ENCODE measurements at places on chromosomes 2 and 18. TPM values are rescaled to one million over a fixed set of nuclear protein-coding genes. Genes with fewer than 3 reads are reported as not detected.

The MLPH gene
- polyA plus RNA-seq = 0.27 TPM

The RAX gene
- not detected for polyA plus RNA-seq

The ABCG5 gene
- polyA plus RNA-seq = 38.8 TPM

The IL36G gene
- not detected for polyA plus RNA-seq

The DPYSL5 gene
- polyA plus RNA-seq = 0.03 TPM

The STPG4 gene
- 0.20 TPM for polyA plus RNA-seq

The REG1B gene
- polyA plus RNA-seq = not detected

The PMAIP1 gene
- polyA plus RNA-seq = 1.7 TPM

DNA sequence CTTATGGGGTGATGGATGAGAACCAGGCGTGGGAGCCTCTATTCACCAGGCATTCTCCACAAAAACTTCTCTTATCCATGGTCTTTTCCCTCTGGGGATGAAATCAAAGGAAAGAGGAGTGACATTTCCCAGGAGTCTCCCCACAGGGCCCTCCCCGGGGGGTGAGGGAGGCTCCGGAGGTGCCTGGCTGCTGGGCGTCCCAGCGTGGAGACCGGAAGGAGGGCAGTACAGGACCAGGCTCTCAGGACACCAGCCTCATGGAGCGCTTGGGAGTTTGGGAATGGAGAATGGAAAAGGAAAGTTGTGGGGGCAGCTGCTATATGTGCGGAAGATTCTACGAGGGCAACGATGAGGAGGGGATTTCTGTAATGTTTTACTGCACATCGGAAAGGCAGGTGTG, 22.1 kb downstream of the CIB4 start:
- no peak for DNase-seq

DNA sequence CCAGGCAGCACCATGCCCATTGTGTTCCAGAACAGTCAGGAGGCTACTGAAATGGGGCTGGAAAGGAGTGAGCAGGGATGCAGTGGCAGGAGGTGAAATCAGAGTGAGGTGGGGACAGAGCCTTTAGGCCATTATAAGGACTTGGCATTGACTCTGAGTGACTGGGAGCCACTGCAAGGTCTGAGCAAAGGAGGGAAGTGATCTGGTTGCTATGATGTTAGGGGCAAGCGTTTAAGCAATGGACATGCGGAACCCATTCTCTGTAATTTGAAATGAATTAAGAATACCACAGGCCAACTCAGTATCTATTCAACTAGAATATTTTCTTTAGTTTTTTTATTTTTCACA, 98.2 kb downstream of the DPP4 start:
- no peak for DNase-seq

DNA sequence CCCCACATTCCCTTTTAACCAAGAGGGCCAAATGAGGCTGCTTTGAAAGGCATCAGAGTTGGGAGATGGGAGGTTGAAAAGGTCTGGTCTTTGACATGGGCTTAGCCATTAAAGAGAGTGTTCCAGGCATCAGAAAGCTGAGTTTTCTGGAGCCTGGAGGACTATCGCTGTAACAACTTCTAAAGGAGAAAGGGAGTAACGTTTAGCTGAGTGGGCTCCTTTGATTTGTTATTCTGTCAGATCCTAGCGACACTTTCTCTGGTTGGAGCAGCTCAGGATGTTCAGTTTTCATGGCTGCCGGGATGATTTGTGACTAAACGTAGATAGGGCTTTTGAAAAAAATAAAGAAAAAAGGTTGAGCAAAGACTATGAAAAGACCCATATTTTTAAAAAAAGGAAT, 346.6 kb downstream of the THSD7B start:
- no peak for DNase-seq

DNA sequence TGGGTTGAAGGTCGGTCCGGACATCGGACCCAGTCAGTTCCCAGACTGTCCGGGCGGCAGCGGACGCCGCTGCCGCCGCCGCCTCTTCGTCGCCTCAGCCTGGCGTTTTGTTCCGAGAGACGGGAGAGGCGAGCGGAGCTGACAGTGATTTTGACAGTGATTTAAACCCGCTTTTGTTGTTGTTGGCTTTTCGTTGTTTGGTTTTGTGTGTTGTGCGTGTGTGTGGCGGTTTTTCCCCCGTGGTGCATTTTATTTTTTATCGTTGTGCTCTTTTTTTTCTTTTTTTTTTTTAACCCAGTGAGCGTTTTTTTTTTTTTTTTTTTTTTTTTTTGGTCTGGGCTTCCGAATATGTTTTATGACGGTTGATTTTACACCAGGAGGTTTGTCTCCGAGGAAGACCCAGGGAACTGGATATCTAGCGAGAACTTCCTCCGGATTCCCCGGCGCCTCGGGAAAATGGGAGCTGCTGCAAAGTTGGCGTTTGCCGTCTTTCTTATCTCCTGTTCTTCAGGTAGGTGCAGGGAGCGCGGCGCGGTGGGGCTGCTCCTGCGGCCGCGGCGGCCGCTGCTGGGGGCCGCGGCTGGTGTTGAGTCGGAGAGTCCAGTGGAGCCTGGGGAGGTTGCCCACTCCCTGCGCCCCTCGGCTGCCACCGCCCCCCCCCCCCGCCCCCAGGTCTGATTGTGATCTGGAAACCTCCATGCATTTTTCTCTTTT, at the start of gene ACVR2A:
ACVR2A (plus strand) TSS at position 333 of the 714 bp plus-strand sequence; CDS start at position 457, 124 bp downstream.
- DNase-seq = peak; percentile 31

DNA sequence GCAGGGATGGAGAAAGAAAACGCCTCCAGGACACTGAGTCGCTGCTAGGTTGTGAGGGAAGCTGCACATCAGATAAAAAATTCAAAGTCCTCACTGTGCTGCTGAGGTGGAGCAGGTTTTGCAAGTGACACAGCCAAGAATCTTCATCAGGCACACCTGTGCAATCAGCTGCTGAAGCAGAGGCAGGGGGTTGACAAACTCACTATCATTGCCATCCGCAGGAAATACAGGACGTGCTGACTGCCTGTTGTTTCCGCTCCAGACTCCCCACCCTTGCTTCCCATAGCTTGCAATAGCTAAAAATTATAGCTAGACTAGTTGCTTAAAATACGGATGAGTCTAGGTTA, 147.8 kb upstream of the FHL2 start:
- DNase-seq = no peak

DNA sequence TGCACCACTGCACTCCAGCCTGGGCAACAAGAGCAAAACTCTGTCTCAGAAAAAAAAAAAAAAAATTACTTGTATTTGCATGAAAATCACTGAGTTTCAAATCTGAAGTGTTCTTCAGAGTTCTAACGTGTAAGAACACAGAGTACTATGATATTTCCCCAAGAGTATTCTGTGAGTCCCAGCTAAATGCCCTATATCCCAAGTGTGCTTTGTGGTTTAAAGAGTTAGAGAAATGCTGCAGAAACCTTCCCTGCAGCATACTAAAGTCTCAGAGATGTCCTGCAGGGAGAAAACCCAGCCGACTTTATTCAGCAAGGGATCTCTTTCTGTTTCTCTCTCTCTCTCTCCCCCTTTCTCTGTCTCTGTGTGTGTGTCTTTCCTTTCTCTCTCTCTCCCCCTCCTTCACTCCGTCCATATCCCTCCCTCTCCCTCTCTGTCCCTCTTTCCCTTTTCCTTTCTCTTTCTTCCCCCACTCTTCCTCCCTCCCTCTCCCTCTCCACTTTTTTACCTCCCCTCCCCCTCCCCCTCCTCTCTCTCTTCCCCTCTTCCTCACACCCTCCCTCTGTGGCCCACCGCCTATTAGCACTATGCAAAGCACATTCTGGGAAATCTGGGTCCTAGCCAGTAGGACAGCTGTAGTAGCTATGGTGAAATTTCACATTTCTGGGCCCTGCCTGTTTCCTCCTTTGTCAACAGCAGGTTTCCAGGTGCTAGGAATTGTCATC, 54.2 kb downstream of the ACTR2 start:
- DNase-seq = no peak

DNA sequence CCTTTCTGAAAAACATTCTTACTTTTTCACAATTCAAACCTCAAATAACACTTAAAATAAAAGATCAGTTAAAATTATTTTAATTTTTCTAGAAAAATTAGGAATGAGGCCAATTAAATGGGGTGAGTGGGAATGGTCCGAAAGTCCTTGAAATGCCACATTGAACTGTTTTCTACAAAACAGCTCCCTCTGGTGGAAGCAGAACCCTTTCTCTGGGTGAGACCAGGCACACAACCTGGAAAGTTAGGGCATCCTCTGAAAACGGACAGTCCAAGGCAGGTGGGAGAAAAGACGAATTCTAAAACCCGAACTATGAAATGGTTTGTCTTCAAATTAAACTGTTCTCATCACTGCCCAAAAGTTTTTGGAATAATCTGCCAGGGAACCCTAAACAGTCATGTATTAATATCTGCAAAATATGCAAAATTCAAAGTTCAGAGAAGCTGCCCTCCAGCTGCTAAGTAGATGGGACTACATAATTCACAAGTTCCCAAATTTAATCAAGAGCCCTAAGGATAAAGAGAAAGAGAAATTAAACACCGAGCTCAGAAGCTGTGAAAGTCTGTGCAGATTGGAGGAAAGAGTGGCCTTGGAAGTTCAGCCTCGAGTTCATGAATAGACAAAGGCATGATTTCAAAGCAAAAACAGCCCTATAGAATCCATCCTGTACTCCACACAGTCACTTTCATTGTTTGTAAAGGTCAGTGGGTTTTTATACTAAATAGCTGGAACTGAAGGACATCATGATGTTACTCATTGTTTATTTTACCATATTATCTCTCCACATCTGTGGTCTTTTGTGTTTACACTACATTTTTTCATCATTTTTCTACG, 108.3 kb downstream of the PIEZO2 start:
- DNase-seq = peak; percentile 94

GRCh38 chr2:119234021-119235019, 10.7 kb downstream of the STEAP3 start:
- DNase-seq = peak; percentile 50

DNA sequence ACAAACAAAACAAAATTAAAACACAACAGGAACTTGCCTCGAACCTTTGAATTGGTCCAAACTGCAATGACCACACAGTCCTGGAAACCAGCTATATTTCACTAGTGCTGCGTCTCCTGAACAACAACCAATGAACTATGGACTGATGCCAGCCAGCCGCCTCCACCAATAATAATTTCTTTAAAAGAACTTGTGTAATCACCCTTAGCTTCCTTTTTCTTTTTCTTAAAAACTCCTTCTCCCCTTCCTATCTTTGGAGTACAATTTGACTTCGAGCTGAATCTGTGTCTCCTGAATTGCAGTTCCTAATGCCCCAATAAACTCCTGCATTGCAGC, 1.6 kb upstream of the CXXC1 start:
- DNase-seq = no peak

DNA sequence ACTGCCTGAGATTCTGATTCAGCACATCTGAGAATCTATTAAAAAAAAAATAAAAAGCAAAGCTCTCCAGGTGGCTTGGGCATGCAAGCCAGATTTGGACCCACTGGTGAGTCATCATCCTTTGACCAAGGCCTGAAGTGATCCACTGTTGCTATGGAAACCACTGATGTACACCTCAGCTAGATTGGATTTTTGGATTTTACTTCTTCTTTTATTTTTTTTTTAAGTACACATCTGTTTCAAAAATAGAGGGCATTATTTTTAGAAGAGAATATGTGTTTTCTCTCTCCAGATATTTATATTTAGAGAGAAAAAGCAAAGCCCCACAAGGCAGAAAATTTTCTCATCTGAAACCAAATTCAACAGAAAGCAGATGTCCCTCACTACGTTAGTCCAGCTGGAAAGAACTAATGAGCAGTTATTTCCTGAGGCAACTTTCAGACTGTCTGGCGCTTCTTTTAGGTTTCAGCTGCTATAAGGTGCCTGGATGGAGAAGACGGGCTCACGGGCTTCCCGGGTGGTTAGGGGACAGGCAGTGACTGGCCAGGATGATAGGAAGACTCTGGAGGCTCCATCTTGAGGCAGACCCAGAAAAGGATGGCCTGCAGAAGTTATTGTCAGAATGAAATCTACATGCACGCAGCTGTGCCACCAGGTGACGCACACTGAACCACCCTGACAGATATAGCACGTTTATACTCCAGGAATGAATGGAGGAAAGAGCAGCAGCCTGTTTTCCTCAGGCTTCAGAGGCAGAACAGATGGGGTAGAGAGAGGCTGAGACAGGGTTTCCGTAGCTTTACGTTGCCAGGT, 50.5 kb downstream of the MRPL35 start:
- DNase-seq = peak; percentile 25

GRCh38 chr2:217445723-217446122, 557.1 kb downstream of the TNS1 start:
- DNase-seq = no peak

- DNase-seq = no peak
Observed at GRCh38 chr2:94871226-94872087, at the start of gene TEKT4. TEKT4 (plus strand) TSS chr2:94871430; CDS start chr2:94871580, 150 bp downstream.

GRCh38 chr2:193868833-193869232, 1674.1 kb upstream of the TMEFF2 start:
- no peak for DNase-seq

DNA sequence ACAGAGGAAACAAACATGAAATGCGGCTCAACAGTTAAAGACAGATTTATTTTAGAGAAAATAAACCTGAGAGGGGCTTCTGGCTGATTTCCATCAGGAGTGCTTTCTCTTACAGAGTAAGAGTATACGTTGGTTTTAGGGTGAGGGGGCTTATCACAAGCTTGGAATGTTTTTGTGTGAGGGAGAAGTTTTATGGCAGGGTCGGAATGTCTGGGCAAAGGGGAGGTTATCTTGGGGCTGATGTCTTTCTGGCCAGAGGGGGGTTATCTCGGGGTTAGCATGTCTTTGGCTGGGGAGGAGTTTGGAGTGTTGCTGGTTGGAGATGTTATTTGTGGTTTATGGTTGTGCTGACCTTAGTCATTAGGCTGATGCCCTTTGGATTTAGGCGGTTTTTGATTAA, 22.1 kb downstream of the PTRHD1 start:
- no peak for DNase-seq

GRCh38 chr2:145741636-145742035, 1221.7 kb upstream of the ZEB2 start:
- no peak for DNase-seq

Measured in HepG2 (cell line).